ENCODE measurements at places on chromosomes 3 and 15.

GRCh38 chr15:72861354-72861910 is 77.9 kb upstream of the ADPGK start:
- H3K27ac ChIP-seq, result no peak overlapping the region
- H3K4me1 ChIP-seq, result no peaks in the 10 kb centered on the region
- H3K4me3 ChIP-seq, result no peak overlapping the region

GRCh38 chr15:59199626-59200465 is 6.8 kb upstream of the LDHAL6B start:
- no peak overlapping the region for H3K27ac ChIP-seq
- DNase-seq, result no peak
- H3K27me3 ChIP-seq, result no peaks in the 10 kb centered on the region
- H3K4me1 ChIP-seq, result no peaks in the 10 kb centered on the region
- no peaks in the 10 kb centered on the region for H3K36me3 ChIP-seq

DNA sequence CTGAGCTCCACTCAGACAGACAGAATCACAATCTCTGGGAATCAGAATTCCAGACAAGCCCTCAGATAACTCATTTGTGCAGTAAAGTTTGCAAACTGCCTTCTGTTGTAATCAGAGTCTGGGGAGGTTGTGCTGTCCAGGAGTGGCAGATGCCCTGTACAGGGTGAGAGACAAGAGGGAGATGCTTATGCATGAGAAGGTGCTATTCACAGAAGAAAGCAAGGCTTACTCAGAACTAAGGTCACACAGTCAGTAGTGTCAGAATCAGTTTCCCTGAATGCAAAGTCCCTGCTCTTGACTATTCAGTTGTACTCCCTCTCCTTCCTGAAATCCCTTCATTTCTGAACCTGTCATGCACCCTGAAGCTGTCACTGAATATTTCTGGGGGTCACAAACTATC is 43.7 kb downstream of the SRPRB start:
- no peaks in the 10 kb centered on the region for H3K36me3 ChIP-seq
- H3K27ac ChIP-seq, result no peak overlapping the region
- no peaks in the 10 kb centered on the region for H3K4me1 ChIP-seq
- H3K4me3 ChIP-seq, result no peak overlapping the region

DNA sequence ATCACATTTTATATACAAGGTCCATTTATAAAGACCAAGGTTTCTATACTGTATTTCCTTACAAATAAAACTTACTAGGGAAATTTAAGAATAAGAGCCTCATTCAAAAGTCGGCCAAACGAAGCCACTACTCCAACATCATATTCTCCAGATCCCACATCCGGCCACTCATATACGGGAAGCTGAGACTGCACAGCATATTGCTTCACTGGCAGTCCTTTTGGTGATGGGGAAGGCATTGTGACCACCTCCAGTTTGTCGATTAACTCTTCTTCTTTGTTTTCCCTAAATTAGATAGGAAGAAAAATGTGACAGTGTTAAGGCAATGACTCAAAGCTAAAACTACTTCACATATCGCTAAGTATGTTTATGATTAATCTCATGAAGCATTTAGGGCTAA is 2.7 kb downstream of the MTFMT start:
- H3K4me1 ChIP-seq, result 0 out of 2 replicates have a peak, but pooled peaks cover 3% of the 10 kb centered on the region
- no peaks in the 10 kb centered on the region for H3K36me3 ChIP-seq

- peaks cover 1% of the 10 kb centered on the region for H3K4me1 ChIP-seq
- H3K36me3 ChIP-seq, result no peaks in the 10 kb centered on the region
- no peaks in the 10 kb centered on the region for H3K27me3 ChIP-seq
- no peak overlapping the region for H3K4me3 ChIP-seq
- no peak for DNase-seq
Measured at GRCh38 chr15:60325905-60326304, 71.9 kb downstream of the ANXA2 start.

- H3K27me3 ChIP-seq, result no peaks in the 10 kb centered on the region
- peaks cover 39% of the 10 kb centered on the region for H3K4me1 ChIP-seq
- no peak overlapping the region for H3K4me3 ChIP-seq
- no peak overlapping the region for H3K27ac ChIP-seq
Measured at GRCh38 chr15:66644869-66645268, 57.2 kb upstream of the SMAD6 start.

- H3K27me3 ChIP-seq, result no peaks in the 10 kb centered on the region
- H3K36me3 ChIP-seq, result no peaks in the 10 kb centered on the region
- H3K27ac ChIP-seq, result no peak overlapping the region
- DNase-seq, result no peak
- H3K4me1 ChIP-seq, result no peaks in the 10 kb centered on the region
Measured at GRCh38 chr3:127663151-127663550, 9.6 kb upstream of the ABTB1 start.

GRCh38 chr3:132245552-132246142 is 71.6 kb upstream of the ACP3 start:
- no peaks in the 10 kb centered on the region for H3K27me3 ChIP-seq
- peak overlapping the region; percentile 36 for H3K27ac ChIP-seq
- H3K36me3 ChIP-seq, result no peaks in the 10 kb centered on the region
- peaks cover 12% of the 10 kb centered on the region for H3K4me1 ChIP-seq
- DNase-seq, result peak; percentile 7

DNA sequence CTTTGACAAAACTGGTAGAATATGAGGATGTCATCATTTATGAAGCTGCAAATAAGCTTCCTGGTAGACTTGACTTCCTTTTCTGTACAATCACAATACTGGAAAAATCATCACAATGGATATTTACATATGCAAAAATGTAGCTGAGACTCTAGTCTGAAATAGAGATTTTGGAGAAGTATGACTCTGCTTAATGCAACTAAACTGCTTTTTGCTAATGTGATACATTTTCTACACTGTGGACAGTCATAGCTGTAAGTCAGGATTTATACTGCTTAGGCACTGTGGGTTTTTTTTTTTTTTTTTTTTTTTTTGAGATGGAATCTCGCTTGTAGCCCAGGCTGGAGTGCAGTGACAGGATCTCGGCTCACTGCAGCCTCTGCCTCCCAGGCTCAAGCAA is 34.5 kb upstream of the ST3GAL6 start:
- no peaks in the 10 kb centered on the region for H3K36me3 ChIP-seq
- H3K27me3 ChIP-seq, result no peaks in the 10 kb centered on the region
- DNase-seq, result no peak
- H3K4me1 ChIP-seq, result peaks cover 19% of the 10 kb centered on the region

Data from MM.1S (cell line).